Ammon's horn (tissue), 1 donor: ENCODE measurements at places on chromosomes 7 and 10.

DNA sequence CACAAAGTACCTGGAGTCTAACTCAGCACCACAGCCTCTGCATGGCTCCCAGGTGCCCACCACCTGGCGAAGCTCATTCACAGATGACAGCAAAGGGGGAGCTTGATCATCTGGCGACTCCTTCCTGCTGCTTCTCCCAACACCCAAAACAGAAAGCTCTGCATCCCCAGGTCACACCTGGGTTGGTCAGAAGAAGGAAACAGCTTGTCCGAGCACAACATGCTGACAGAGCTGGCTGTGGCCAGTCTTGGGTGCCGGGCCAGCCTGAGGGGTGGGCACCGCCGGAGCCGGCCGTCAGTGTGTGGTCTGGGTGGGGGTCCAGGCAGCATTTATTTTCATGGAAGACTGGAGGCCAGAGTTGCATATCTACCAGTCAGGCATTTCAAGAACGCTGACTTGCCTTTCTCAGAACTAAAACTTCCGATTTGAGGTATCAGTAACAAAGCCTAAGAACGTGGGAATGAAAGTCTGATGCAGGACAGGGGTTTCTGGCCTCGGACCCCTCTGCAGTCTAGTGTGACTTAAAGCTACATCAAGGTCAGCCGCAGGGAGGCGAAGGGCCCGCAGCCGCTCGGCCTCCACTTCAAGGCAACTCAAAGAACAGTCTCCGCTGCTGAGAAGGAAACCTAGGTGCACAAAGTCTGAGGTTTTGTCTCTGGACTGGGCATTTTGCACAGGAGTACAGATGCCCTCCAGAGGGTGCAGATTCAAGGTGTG lies 109.6 kb downstream of the CYTH3 start:
- DNase-seq: no peak

GRCh38 chr10:86211691-86212390 lies 154.8 kb downstream of the GRID1 start:
- DNase-seq: no peak

- no peak for DNase-seq
Measured at GRCh38 chr7:101226721-101227120, 8.8 kb downstream of the ZNHIT1 start.

DNA sequence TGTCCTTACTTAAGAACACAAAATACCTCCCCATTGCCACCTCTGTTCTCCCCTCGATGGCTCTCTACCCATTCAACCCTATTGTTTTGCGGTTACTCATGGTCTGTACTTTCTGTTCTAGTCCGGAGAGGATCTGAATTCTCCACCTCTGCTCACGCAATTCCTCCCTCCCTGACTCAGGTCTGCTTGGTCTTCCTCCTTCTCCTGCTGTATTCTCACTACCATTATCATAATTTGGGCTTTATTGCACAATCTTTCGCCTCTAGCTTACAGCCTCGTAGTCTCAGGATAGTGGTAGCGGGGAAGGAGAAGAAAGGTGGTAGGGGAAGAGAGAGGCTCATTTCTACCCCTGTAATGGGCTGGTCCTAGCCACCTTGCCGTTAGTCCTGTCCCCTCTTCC lies 35.4 kb upstream of the FAM180A start:
- no peak for DNase-seq

- peak; percentile 81 for DNase-seq
Measured at GRCh38 chr10:3720228-3721019, 64.6 kb downstream of the KLF6 start.

DNA sequence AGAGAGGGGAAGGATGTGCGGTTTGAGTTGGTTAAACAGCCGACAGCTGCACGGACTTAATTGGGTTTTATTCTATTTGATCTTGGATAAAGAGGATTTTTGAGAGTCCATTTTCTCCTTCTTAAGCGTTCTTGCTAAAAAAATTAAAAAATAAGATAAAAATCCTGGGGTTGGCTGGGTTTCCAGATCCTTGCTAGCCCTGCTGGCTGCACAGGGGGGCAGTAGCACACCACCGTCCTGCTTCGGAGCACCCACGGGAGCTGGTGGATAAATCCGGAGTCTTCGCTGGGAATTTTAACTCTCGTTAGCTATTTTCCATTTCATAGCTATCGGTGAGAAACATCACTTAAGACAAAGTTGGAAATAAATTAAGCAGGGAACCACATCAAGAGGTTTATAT lies 792.0 kb downstream of the TYW1 start:
- DNase-seq: peak; percentile 33

DNA sequence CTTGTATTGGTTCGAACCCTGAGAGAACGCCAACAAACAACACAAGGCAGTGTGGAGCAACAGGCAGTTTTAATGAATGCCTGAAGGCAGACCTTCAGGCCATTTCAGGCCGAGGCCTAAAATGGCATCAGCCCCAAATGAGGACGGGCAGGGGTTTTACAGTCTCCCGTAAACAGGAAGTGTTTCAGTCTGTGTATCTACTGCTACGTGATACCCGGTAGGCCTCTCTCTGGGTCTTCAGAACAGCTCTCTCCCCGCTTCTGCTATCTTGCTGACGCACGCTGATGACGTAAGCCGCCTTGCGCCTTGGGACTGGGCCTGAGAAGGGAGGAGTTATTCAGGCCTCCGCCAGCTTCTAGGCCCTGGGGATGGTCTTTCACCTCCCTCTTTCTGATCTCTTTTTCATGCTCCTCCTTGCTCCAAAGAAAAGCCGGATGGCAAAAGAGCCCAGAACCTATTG lies 67.7 kb downstream of the ST8SIA6 start:
- DNase-seq: no peak

DNA sequence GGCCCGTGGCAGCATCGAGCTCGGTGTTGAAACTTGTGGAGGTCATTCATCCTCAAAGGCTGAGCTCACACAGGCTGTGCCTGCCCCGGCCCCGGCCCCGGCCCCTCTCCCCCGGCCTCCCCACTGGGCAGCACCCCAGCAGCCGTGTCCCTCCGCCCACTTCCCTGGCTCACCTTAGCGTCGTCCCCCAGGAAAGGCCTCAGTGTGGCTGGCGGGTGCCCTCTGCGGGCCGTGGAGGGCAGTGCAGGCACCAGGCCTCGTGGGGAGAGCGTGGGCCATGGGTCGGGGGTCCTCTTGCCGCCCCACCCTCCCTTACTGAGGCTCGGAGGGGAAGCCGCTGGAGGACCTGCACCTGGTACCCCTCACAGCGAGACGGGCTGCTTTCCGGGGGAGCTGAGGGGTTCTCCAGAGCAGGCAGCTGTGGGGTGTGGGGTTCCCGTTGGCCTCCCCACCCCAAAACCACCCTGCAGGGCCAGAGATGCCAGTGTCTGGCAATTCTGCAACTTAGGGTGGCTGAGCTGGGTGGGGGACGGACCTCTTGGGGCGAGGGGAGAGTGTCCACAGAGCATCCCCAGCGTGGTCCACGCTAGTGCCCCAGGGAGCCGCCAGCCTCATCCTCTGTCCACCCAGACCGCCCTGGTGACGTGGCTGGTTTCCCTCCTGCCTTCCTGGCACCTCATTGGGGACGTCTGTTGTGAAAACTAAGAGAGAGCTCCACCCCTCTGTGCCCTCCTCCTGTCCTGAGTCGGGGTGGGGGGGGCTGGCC lies 44.2 kb upstream of the DPYSL4 start:
- no peak for DNase-seq

- no peak for DNase-seq
Measured at GRCh38 chr10:116907245-116907987, 58.1 kb downstream of the ENO4 start.

DNA sequence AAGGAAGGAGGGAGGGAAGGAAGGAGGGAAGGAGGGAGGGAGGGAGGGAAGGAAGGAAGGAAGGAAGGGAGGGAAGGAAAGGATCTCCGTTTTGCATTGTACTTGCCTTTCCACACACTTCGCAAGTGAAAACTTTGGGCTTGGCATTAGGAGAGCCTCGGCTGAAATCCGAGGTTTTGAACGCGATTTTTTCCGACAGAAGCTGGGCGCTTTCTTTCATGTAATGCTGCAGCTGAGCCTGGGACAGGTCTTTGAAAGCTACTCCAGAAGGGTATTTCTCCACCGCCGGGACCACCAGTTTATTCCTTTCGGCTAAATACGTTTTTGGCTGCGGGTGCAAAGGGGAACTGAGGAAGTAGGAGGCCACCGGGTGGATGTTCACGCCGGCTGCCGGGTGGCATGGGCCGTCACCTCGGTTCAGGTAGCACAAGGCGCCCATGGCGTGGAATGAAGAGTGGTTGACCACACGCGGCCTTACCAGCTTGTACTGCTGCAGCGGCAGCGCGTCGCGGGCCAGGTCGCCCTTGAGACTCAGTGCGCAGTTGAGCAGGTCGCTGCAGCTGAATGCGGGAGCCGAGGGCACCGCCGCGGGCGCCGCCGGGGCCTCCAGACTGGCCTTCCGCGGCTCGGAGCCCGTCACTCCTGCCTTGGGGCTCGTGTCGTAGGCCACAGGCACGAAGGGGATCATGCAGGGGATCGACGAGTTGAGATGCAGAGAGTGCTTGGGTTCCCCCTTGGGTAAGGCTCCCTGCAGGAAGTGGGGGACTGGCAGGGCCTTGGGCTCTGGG lies 825 bp downstream of the FEZF1 start:
- no peak for DNase-seq

DNA sequence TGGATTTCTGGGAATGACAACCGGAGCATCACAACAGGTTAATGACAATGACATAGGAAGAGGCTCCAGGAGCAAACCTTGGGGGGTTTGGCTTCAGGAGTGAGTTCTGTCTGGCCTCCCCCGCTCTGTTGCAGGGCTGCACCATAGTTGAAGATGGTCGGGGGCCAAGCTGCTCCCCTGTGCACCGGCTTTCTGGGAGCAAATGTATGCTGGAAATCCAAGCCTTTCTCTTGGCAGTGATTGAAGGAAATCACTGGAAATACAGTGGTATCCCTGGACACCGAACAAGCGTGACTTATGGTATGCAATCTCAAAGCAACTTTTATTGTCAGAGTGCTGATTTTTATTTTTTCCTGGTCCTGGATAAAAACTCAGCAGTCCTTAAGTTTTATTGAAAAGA lies 251.9 kb upstream of the ZNF32 start:
- DNase-seq: no peak
